Activated B cell treated with CpG ODN at 0.5 μM for 24 hours (primary cell): ENCODE measurements at places on chromosomes 6 and 20. TPM values are rescaled to one million over a fixed set of nuclear protein-coding genes. Genes with fewer than 3 reads are reported as not detected.

- H3K4me1 ChIP-seq: peaks cover 57% of the 10 kb centered on the region
- H3K27ac ChIP-seq: no peak overlapping the region
- DNase-seq: no peak
- no peak overlapping the region for H3K4me3 ChIP-seq
- H3K36me3 ChIP-seq: no peaks in the 10 kb centered on the region
- no peaks in the 10 kb centered on the region for H3K27me3 ChIP-seq
These were observed 59.2 kb downstream of the TNFAIP3 start for GRCh38 chr6:137926207-137926731.

GRCh38 chr20:53097791-53098190 is 125.6 kb downstream of the TSHZ2 start:
- H3K36me3 ChIP-seq: no peaks in the 10 kb centered on the region
- no peak for DNase-seq
- peaks cover 8% of the 10 kb centered on the region for H3K27me3 ChIP-seq
- H3K4me1 ChIP-seq: peaks cover 5% of the 10 kb centered on the region

DNA sequence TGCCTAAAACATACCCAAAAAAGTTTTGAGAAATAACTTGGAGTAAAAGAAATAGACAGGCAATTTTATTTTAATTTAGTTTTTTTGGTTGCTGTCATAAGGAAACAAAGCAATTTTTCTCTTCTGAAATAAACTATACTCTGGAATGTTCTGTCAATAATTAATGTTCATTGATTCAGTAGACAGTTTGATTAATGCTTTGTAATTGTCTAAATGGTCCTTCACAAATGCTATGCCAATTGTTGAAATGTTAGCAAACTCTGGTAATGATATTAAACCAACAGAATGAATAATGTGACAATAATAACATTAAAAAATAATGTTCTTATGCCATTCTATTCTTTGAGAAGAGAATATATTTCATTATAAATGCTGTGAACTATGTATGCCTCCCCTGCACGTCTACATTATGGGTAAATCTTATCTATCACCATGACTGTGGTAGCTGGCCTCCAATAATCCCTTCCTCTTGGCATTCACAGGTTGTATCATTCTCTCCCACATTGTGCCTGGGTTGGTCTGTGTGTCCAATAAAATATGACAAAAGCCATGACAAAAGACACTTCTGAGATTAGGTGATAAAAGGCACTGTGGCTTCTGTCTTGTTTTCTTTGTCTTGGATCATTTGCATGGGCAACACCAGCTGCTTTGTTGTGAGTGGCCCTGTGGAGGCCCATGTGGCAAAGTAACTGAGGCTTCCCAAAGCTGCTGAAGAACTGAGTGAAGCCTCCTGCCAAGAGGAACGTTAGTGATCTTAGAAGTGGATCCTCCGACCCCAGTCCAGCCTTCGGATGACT is 25.1 kb downstream of the IL20RA start:
- DNase-seq: no peak
- H3K4me1 ChIP-seq: no peaks in the 10 kb centered on the region
- H3K27ac ChIP-seq: no peak overlapping the region
- peaks cover 39% of the 10 kb centered on the region for H3K27me3 ChIP-seq
- H3K4me3 ChIP-seq: no peak overlapping the region

DNA sequence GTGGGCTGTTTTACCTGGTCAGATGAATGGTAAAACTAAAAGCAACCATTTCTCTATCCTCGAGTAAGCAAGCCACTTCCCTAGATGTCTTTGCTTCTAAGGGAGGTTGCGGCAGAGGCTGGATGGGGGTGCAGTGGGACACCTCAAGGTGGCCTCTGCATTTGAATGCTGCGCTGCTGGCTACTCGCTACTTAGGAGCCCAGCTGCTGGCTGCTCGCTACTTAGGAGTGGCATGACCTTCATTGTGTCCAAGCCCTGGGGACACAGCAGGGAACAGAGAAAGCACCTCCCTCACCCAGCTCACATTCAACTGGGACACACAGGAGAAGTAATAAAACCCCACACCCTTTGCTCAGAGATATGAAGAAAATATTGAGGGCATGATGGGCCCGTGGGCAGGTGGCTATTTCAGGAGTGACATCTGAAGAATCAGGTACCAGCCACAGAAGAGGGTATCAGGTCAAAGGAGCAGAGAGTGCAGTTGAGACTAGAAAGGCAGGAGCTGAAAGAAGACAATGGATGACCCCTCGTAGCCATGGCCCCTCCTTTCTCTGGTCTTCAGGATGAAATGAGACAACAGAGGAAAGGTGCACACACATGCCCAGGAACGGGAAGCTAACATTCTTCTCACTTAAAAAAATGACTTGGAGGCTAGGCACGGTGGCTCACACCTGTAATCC is 149.4 kb downstream of the ZMYND8 start:
- H3K4me1 ChIP-seq: peaks cover 6% of the 10 kb centered on the region
- H3K27me3 ChIP-seq: no peaks in the 10 kb centered on the region
- no peak overlapping the region for H3K27ac ChIP-seq
- H3K4me3 ChIP-seq: no peak overlapping the region
- peaks cover 28% of the 10 kb centered on the region for H3K36me3 ChIP-seq
- no peak for DNase-seq

- H3K36me3 ChIP-seq: no peaks in the 10 kb centered on the region
- DNase-seq: no peak
- H3K4me1 ChIP-seq: peaks cover 12% of the 10 kb centered on the region
- no peak overlapping the region for H3K27ac ChIP-seq
- no peak overlapping the region for H3K4me3 ChIP-seq
These were observed 4.0 kb downstream of the DSP start for GRCh38 chr6:7545316-7546019.

DNA sequence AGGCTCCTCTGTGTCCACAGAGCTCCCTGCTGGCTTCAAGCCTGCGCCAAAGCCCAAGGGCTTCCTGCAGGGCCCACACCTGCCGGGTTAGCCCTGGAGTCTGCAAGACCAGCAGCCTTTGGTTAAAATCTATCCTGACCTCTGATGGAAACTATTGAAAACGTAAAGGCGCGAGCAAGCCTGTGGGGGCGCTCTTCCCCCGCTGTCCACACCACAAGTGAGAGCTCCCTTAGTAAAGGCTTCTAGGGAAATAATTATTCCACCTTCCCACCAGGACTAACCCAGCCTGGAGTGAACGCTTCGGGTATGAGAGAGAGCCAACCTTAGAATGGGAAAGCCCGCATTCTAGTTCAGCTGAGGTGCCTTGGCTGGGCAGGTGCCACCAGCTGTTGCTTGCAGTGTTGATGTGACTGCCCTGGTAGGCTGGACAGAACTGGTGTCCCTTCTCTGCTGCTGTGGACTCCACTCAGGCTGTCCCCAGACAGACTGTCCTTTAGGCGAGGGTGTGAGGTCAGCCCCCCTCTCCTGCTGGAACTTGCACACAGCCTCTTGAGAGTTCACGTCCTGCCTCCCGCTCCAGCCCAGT is 68.7 kb downstream of the SYTL3 start:
- H3K27me3 ChIP-seq: no peaks in the 10 kb centered on the region
- peak overlapping the region; percentile 97 for H3K27ac ChIP-seq
- DNase-seq: no peak
- peaks cover 78% of the 10 kb centered on the region for H3K4me1 ChIP-seq

- H3K4me3 ChIP-seq: no peak overlapping the region
- no peaks in the 10 kb centered on the region for H3K4me1 ChIP-seq
- no peak overlapping the region for H3K27ac ChIP-seq
- DNase-seq: no peak
- H3K36me3 ChIP-seq: no peaks in the 10 kb centered on the region
These were observed 84.2 kb upstream of the BHLHE23 start for GRCh38 chr20:63090682-63091571.

DNA sequence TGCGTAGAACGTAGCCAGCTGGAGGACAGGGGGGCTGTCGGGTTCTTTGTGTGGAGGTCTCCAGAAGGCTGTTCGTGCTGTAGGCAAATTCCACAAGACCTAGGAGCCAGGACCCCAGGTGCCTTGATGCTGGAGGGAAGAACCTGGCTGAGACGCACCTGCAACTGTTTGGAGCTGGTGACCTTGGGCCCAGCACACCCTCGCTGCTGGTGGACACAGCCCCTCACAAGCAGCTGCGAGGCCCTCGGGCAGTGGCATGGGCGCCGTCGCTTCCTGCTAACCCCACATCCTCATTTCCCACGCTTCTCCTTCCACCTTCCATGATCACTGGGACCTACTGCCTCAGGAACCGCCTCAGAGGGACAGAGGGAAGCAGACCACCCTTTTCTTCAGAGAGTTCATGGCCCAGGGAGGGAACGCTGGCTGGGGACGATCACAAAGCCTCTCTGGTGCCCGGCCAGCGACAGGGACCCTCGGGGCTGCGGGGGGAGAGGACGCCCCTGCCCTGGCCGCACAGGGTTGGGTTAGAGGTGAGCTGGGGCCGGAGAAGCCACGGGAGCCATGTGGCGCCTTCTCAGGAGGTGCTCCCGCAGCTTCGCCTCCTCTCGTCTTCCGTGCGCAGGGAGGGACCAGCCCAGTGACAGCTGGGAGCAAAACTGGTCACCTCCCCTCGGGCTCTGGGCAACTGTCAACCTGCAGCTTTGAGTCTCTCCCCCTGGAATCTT is 18.4 kb downstream of the DLL1 start:
- H3K27ac ChIP-seq: peak overlapping the region; percentile 77
- H3K36me3 ChIP-seq: no peaks in the 10 kb centered on the region
- no peaks in the 10 kb centered on the region for H3K27me3 ChIP-seq
- peaks cover 22% of the 10 kb centered on the region for H3K4me1 ChIP-seq

Gene FAM110A
- 9.2 and 11.0 TPM in 2 replicates for total RNA-seq

Gene TP53TG5
- not detected in 2 replicates for total RNA-seq

Gene COL21A1
- total RNA-seq: not detected in 2 replicates
